ENCODE measurements at places on chromosomes 7 and 10.

DNA sequence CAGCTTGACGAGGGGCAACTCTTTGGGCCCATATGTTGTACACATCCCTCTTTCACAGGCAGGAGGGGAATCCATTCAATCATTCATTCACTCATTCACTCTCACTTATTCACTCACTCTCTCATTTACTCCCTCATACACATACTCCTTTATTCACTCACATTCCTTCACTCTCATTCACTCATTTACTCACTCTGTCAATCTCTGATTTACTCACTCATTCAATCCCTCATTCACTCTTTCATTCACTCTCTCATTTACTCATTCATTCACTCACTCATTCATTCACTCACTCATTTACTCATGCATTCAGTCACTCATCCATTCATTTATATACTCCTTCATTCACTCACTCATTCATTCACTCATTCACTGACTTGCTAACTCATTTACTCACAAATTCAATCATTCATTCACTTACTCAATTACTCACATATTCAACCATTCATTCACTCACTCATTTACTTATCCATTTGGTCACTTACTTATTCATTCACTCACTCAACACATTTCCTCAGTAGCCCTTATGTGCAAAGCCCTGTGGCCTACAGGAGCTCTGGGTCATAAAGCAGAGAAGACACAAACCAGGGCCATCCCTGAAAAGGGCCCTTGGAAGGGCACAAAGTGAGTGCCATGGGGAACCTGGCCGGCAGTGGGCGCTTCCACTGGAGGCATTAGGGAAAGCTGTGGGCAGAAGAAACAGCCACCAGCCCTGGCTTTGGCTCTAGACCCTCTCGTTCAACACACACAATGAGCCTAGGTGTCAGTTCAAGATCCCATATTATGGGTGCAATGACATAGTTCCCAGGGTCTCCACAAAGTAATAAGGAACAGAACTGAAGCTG lies 26.0 kb downstream of the HIP1 start:
- no peak for DNase-seq

DNA sequence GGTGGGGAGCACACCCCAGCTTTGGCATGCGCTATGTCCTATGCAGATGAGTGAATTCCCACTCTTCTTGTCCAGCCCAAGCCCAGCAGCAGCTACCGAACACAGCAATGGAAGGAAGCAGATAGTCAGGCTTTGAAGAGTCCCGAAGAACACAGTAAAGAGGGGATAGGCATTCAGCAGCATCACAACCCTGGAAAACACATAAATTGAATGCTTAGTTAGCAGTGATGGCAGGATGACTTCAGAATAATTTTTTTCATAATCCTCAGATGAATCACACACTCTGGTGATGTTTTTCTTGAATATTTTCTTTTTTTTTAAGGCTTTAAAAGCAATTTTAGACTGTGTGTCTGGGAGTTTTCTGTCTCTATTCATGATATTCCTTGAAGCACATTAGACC lies 95.8 kb downstream of the CFAP58 start:
- DNase-seq = no peak

- no peak for DNase-seq
Observed at GRCh38 chr7:28145931-28146330, 34.7 kb downstream of the JAZF1 start.

GRCh38 chr10:111034598-111035310 lies 42.1 kb upstream of the ADRA2A start:
- DNase-seq = no peak

GRCh38 chr7:142134909-142135308 lies 23.4 kb downstream of the MGAM2 start:
- DNase-seq = no peak

- DNase-seq = no peak
Observed at GRCh38 chr10:65911151-65911835, 1014.5 kb upstream of the LRRTM3 start.

DNA sequence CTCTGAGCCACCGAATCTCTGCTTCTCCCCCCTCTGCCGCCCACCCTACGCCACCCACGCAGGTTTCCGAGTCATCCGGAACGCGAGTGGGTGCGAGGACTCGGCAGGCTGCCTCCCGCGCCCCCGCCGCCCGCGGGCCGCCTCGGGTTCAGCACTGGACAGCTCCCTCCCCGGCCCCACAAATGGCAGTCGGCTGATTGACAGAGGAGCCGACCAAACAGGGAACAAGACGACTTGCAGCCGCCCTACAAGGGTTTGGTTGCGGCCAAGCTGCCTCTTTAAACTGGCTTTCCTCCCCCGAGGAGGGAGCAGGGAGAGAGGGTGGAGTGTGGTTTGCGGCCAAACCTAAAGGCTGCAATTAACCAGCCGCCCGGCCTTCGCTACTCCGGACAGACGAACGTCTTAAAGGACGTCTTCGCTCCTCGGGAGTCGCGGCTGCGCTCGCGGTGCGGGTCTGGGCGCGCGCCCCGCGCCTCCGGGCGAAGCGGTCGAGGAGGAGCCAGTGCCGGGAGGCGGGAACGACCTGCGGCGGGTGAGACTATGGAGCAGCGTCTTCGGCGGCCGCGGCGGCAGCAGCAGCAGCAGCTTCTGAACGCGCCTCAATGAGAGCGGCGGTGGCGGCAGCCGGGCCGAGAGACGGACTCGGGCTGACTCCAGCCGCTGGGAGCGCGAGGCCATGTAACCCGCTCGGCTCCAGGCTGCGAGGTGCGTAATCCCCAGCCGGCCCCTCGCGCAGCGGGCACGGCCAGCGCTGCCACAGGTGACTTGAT lies at the start of gene GPR158:
Gene GPR158 (plus strand): TSS at position 541 of the 770 bp plus-strand sequence. CDS start 420 bp downstream, outside the sequence.
- peak; percentile 47 for DNase-seq

- no peak for DNase-seq
Observed at GRCh38 chr10:90675621-90676020, 182.2 kb downstream of the HTR7 start.

GRCh38 chr10:85168243-85168642 lies 839.9 kb downstream of the CCSER2 start:
- no peak for DNase-seq

DNA sequence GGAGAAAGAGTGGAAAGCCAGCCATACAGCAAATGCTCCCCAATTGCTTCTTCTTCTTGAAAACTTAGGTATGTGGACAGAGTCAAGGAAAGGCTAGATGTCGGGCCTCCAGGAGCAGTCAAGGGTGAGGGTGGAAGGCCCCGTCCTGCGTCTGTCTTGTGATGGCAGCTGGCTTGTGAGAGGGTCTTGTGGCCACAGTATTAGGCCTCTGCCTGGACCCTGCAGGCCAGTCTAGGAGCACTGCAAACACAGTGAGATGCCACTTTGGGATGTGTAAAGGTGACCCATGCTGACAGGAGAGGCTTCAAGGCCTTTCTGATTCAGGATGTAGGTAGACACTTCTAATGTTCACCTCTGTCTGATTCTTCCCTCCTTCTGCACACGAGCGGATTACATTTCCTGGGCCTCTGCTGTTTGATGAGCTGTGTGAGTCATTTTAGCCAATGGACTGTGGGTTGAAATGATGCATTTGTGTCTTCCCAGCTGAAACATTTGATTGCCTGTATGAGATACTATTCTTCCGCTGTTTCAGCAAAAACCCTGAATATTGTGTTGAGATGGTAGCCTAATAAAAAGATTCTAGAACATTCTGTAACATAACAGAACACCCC lies 135.4 kb downstream of the EMX2 start:
- no peak for DNase-seq

- DNase-seq = peak; percentile 72
Observed at GRCh38 chr7:50264908-50265307, 39.6 kb upstream of the IKZF1 start.

DNA sequence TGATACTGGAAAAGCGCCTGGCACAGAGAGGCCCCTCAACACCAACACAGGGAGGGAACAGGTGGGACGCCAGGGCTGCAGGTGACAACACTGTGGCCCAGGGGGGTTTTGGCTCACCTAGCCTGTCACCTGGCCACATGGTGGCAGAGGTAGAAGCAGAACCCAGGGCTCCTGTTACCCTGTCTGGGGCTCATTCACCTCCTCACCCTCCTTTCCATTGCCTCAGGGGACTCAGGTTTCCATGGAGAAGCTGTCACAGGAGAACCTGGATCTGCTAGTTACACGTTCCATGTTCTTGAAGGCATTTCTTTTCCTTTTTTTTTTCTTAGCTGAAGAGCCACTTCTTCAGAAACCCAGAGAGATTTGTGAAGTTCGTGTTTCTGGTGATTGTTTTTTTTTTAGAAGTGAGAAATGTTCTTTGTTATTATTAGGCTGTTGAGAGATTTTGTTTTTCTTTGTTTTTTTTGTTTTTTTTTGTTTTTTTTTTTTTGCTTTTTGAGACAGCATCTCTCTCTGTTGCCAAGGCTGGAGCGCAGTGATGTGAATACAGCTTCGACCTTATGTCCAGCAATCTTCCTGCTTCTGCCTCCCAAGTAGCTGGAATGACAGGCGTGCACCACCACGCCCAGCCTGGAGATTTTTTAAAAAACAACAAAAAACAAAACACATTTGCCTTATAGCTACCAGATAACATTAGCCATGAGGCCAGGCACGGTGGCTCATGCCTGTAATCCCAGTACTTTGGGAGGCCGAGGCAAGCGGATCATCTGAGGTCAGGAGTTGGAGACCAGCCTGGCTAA lies 16.0 kb downstream of the DENND2A start:
- DNase-seq = no peak

GRCh38 chr10:73359492-73359891 lies 828 bp upstream of the CFAP70 start:
- no peak for DNase-seq

DNA sequence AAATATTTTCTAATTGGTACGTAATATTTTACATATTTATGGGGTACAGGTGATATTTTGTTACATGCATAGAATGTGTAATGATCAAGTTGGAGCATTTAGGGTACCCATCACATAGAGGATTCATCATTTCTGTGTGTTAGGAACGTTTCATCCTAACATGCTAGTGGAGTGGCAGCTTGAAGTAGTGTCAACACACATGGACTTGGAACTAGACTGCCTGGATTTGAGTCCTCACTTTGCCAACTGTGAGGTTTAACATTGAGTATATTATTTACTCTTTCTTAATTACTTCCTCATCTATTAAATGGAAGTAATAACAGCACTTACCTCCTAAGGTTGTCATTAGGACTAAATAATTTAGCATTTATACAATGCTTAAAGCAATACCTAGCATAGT lies 241.9 kb downstream of the PLXDC2 start:
- no peak for DNase-seq

- no peak for DNase-seq
Observed at GRCh38 chr10:80372675-80373074, 16.1 kb downstream of the DYDC2 start.

GRCh38 chr7:1689311-1689710 lies 19.2 kb downstream of the ELFN1 start:
- DNase-seq = no peak

Measured in stimulated activated CD4-positive, alpha-beta T cell treated with anti-CD3 and anti-CD28 coated beads, Interleukin-4, amount 100 ng/mL, for 24 hours (primary cell).